Esophagus squamous epithelium (tissue), 5 donors: ENCODE measurements at places on chromosomes 7 and 10.

- no peak for DNase-seq
Observed at GRCh38 chr10:14184841-14185315, 145.8 kb downstream of the FRMD4A start.

DNA sequence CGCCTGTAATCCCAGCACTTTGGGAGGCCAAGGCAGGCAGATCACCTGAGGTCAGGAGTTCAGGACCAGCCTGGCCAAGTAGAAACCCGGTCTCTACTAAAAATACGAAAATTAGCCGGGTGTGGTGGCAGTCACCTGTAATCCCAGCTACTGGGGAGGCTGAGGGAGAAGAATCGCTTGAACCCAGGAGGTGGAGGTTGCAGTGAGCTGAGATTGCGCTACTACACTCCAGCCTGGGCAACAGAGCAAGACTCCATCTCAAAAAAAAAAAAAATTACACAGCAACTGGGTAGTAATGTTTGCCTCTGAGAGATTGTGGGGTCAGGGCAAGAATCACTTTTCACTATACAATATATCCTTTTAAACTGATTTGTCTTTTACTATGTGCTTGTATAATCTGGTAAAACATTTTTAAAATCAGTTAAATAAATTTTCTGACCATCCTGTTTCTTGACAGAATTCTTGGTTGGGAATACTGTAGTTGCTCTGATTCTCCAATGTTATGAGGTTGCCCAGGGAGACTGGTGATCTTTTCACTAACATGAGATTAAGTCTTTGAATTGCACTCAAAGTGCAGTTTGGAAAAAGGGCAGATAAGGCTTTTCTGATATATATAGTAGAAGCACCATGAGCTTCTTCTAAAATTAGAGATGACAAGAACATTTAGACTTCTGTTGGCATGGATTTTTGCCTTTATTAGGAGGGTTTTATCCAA lies 1.5 kb downstream of the ENTPD7 start:
- no peak for DNase-seq

- DNase-seq = no peak
Observed at GRCh38 chr7:29255906-29256692, 61.5 kb downstream of the CHN2 start.

DNA sequence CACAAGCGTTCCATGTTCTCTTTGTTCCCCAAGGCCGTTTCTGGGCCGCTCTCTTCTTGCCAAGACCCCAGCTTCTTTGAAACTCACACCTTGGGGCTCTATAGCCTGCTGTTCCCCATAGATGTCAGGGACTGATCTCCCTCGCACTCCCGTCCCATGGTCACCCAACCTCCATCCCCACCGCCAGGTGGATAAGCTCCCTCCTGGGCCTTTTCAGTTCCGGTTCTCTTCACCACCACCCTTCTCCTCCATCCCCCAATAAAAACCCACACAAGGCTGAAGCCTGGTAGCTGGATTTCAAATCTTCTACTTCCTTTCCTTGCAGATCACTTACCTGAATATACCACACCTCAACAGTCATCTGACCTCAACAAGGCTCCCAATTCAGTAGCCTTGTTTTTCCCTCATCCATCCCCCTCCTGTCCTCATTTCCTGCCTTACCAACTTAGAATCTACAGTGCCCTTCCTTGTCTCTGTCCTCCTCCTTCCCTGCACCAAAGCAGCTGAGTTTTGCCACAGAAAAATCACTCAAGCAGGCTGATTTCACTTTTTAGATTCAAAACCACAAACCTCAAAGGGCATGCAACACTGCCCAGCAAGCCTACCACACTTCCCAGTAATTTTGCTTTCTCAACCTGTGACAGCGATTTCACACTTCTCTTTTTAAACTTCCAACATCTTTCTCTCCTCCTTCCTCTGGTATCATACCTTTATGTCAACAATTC lies 7.7 kb downstream of the SLC37A3 start:
- DNase-seq = no peak

- no peak for DNase-seq
Observed at GRCh38 chr10:92407305-92408016, 116.5 kb downstream of the MARCHF5 start.

DNA sequence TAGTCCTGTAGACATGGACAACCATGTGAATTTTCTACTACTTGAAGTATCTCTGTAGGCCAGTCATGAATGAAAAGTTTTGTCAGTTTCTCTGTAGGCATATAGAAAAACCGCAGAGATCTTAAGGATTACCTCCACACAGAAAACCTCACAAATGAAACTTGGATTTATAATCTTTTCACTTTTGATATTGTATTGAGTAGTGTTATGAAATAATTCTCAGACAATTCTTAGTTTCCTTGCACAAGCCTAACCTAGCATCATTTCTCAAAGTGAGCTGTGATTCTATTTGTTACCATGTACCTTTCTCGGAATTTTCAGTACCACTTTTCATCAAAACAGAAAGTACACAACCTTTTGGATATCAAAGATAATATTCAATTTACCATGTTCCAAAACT lies 51.4 kb upstream of the OIT3 start:
- DNase-seq = no peak

GRCh38 chr7:77466450-77466849 lies 50.3 kb upstream of the GSAP start:
- DNase-seq = no peak

DNA sequence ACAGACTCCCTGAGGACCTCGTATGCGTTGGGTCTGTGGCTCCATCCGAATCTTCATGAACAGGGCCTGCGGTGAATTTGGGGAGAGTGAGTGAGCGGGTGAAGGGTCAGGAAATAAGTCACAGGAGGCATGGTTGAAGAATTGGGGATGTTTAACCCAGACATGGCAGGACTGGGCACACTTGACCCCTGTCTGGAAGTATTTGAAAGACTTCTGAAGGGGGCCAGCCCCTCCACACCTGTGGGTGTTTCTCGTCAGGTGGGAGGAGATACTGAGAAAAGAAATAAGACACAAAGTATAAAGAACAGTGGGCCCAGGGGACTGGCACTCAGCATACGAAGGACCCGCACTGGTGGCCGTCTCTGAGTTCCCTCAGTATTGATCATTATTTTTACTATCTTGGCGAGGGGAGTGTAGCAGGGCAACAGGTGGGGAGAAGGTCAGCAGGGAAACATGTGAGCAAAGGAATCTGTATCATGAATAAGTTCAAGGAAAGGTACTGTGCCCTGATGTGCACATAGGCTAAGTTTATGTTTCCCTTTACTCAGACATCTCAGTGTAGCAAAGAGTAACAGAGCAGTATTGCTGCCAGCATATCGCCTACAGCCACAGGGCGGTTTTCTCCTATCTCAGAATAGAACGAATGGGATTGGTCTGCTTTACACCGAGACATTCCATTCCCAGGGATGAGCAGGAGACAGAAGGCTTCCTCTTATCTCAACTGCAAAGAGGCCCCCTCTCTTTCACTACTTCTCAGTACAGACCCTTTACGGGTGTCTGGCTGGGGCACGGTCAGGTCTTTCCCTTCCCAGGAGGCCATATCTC lies 38.2 kb upstream of the PFKFB3 start:
- no peak for DNase-seq

GRCh38 chr7:78345979-78346378 lies 547.4 kb downstream of the PHTF2 start:
- DNase-seq = no peak

DNA sequence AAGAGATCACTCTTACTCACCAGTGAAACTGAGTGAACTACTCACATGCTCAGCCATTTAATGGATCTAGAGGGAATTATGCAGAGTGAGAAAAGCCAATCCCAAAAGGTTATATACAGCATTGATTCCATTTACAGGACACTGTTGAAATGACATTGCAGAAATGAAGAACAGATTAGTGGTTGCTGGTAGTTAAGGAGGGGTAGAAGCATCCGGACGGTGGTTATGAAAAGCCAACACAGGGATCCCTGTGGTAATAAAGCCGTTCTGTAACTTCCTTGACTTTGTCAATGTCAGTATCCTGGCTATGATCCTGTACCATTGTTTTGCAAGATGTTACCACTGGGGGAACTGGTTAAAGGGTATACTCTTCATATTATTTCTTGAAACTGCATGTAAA lies 253.4 kb downstream of the USP6NL start:
- DNase-seq = no peak

- no peak for DNase-seq
Observed at GRCh38 chr7:158353606-158354570, 233.7 kb downstream of the PTPRN2 start.

DNA sequence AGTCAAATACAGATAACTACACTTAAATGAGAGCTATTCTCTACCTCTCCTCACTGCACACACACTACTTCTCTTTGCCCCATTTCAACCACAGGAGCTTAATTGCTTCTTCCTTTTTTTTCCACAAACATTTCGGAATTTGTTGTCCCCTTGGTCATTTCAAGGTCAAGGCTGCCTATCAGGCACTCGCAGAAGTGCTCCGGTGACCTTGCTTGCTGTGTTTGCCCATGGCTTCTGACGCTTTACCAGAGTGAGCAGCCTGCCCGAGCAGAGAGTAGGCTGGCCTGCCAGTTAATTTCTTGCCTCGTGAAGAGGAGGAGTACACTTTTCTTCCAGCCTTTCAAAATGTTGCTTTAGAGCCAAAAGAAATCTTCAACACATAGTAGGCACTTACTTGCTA lies 297.1 kb upstream of the LRGUK start:
- DNase-seq = no peak

DNA sequence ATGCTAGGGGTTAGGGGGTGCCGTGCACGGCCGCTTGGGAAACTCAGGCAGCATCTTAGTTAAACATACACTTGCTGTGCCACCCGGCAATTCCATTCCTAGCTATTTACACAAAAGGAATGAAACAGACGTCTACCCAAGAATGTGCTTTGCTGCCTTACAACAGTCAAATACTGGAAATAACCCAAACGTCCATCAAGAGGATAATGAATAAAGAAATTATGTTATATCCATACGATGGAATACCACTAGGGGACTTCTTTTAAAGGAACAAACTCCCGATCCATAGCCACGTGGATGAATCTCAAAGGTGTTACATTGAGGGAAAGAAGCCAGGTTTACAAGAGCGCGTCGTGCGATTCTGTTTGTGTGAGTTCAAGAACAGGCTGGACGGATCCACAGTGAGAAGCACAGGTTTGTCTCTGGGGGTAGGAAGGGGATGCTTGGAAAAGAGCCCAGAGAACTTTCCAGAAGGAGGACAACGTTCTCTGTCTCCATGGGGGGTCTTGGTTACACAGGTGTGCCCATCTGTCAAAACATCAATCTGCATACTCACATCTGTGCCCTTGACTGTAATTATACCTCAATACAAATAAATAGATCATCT lies 41.8 kb downstream of the STK32C start:
- no peak for DNase-seq

GRCh38 chr7:155305231-155305904 lies 7.7 kb downstream of the INSIG1 start:
- no peak for DNase-seq

DNA sequence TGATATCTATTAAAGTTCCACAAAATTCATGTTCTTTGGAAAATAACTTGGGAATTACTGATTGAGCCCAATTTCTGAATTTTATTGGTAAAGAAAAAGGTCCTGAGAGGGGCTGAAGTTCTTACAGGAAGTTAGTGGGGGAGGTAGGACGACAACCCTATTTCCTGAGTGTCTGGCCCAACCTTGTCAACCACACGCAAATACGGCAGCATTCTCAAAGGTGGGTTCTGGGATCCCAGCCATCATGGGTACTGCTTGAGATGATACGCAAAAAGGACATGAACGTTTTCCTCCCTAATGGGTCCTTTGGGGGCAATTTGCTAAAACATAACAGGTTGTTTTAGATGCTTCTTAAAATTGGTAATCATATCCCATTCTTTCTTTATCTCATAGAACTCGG lies 2.7 kb upstream of the PDCD4 start:
- DNase-seq = no peak

- no peak for DNase-seq
Observed at GRCh38 chr7:120873401-120873800, 15.5 kb upstream of the TSPAN12 start.

- DNase-seq = no peak
Observed at GRCh38 chr7:100455206-100455605, 8.9 kb downstream of the SPACDR start.

GRCh38 chr7:7237201-7237977 lies 55.0 kb downstream of the C1GALT1 start:
- no peak for DNase-seq

GRCh38 chr7:112986256-112987031 lies 100.2 kb downstream of the GPR85 start:
- no peak for DNase-seq

GRCh38 chr7:11623093-11623678 lies 208.8 kb downstream of the THSD7A start:
- no peak for DNase-seq

- no peak for DNase-seq
Observed at GRCh38 chr7:39622609-39623008, 763 bp upstream of the RALA start.

- DNase-seq = no peak
Observed at GRCh38 chr10:9878383-9878782, 1139.3 kb upstream of the CELF2 start.

DNA sequence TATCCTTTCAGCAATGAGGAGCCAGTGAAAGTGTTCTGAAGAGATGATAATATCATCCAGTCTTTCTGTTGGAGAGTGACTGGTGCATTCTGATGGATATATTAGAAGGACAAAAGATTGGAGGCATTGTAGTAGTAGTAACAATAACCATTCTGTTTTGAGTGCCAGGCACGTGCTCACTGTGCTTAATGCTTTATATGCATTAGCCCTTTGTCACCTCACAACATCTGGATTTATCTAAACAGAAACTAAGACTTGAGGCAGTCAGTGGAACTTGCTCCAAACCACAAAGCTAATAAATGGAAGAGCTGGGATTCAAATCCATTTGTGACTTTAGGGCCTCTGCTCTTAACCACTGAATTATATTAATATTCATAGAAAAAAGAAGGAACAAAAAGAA lies 84.5 kb upstream of the OIT3 start:
- no peak for DNase-seq

- no peak for DNase-seq
Observed at GRCh38 chr7:138970952-138971351, 10.2 kb downstream of the KIAA1549 start.

- DNase-seq = no peak
Observed at GRCh38 chr7:22427855-22428254, 70.9 kb upstream of the RAPGEF5 start.

DNA sequence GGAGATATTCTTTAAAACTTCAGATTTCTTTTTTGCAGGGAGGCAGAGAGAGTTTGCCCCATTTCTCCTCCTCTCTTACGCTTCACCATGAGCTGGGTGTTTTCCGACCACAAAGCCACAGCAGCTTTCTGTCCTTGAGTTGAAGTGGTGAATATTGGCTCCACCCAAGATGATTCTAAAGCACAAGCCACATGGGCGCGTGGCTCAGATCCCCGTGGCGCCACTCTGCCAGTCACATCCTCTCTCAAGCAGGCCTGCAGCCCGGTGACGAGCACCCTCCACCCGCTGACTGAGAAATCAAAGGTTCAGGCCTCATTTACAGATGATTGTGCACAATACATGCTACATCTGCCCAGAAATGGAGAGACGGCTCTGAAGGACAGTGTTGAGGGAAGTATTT lies 27.6 kb upstream of the RNF32 start:
- DNase-seq = no peak

DNA sequence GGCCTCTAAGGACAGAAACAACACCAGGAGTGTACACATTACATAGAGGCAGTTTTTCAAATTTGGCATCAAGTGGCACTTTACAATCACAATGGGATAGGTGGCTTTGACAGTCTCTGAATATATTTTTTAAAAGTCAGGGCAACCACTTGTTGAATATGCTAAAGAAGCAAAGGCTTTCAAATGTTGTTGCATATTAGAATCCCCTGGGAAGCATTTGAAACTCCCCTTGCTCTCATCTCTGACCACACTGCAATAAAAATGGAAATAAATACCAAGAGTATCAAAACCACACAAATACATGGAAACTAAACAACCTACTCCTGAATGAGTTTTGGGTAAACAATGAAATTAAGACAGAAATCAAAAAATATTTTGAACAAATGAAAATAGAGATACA lies 106.5 kb upstream of the RAB11FIP2 start:
- DNase-seq = no peak
